ENCODE measurements at places on chromosomes 2 and 18.

GRCh38 chr2:215702116-215702902, 266.4 kb upstream of the FN1 start:
- no peak for DNase-seq

DNA sequence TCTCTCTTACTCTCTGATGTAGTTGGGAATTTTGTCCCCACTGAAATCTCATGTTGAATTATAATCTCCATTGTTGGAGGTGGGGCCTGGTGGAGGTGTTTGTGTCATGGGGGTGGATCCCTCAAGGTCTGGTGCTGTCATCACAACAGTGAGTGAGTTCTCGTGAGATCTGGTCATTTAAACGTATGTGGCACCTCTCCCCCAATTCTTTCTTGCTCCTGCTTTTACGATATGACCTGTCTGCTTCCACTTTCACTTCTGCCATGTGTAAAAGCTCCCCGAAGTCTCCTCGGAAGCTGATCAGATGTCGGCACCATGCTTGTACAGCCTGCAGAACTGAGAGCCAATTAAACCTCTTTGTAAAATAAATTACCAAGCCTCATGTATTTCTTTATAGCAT, 337.8 kb upstream of the CDH2 start:
- no peak for DNase-seq

- no peak for DNase-seq
These were observed 17.5 kb upstream of the EXOC6B start for GRCh38 chr2:72843301-72843700.

DNA sequence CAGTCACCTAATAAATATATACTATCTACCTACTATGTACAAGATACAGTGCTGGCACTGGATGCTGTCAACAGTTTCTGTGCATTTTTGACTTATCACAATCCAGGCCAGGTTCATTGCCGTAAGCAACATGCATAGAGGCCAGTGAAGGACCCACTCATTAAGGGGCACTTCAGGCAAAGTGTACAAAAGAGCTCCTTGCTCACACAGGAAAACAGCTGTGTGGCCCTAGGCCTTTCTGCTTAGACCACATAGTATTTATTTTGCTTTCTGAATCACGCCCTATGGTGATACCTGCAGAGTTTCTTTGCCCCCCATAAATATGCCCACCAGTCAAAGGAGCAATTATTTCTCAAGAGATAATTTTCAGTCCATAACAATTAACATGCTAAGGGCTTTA, 39.6 kb upstream of the STAT4 start:
- no peak for DNase-seq

GRCh38 chr18:12376034-12376753, 833 bp downstream of the AFG3L2 start:
- peak; percentile 19 for DNase-seq

- DNase-seq = no peak
These were observed 68.4 kb downstream of the MCFD2 start for GRCh38 chr2:46847185-46847710.

DNA sequence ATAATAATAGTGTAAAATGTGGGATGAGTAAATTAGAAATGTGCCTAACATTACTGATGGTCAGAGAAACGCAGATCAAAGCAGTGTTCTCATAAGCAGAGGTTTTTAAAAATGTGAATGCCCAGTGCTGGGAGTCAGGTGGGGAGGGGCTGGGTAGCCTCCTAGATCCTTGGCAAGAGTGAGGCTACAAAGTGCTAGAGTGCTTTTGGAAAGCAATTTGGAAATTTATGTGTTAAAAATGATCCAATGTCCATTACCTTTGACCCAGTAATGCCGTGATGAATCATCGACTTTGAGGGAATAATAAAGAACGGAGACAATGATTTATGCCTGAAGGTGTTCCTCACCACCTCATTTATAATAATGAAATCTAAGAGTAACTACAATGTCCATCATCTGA, 44.9 kb upstream of the TWIST2 start:
- DNase-seq = no peak

DNA sequence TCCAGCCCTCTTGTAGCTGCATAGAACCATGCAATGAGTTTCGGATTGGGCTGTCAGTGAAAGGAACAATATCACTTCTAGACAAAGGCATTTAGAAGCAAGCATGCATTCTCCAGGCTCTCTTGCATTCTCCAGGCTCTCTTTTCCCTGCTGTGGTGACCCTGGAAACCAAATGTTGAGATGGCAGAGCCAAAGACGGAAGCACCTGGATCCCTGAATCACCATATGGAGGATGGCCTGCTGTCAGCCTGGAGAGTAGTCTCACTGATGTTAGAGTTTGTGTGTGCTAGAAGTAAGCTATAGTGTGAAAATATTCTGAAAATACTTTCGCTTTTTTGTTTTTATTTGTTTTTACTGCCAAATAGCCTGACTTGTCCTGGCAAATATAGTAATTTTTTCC, 203.9 kb downstream of the C1D start:
- DNase-seq = no peak

DNA sequence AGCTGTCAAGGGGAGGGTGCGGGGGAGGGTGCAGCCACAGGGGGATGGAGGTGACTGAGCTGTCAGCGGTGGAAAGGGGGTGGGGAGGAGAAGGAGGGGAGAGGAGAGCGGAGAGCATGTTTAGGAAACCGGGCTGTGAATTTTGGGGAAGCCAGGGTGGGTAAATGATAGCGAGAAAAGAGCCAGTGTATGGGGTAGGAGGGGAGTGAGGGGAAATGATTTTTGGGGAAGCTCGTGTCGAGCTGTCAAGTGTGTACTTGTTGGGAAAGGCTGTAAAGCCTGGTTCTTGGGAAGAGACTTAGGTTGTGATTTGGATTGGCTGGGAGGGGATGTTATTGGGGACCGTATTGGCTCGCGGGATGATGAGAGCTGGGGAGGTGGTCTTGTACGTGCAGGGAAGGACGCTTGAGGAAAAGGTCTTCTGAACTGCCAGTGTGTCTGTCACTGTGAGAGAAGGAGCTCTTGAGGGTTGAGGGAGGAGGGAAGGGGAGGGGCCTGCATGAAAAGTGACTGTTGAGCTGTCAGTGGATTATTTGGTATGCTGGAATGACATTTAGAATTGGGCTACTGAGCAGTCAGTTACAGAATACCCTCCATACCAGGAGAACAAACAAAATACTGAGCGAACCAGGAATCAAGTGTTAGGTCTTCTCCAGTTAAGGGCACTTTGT, 1.0 kb downstream of the UBR3 start:
- DNase-seq = peak; percentile 50

DNA sequence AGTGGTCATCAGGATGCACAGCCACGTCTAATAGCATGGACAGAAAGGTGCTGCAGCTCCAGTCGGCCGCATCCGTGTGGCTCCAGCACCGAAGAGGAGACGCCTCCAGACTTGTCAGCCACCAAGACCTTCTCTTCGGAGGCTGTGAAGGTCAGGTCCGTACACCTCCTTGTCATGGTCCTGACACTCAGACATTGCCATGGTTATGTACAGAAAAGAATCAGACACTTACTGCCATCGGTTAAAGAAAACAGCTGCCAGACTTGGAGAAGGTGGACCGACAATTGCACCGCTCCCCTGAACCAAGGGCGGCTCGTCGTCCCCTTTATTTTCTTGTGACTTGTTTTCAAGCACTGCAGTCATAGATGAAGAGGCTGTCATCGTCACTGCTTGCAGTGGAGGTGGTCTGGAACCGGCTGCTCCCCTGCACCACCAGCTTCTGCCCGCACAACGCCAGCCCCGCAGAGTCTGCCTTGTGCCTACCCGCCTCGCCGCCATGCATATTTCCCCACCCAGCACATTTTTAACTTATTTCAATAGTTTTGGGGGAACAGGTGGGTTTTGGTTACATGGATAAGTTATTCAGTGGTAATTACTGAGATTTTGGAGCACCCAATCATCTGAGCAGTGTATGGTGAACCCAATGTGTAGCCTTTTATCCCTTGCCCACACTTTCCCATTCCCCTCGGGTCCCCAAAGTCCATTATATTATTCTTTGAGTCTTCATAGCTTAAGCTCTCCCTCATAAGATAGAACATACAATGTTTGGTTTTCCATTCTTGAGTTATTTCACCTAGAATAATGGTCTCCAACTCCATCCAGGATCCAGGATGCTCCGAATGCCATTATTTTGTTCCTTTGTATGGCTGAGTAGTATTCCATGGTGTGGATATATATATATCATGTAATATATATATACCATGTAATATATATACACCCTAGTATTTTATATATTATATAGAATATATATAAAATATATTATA, 18.1 kb downstream of the FBXO48 start:
- no peak for DNase-seq

- DNase-seq = no peak
These were observed 1347.2 kb upstream of the DDX18 start for GRCh38 chr2:116467243-116467642.

DNA sequence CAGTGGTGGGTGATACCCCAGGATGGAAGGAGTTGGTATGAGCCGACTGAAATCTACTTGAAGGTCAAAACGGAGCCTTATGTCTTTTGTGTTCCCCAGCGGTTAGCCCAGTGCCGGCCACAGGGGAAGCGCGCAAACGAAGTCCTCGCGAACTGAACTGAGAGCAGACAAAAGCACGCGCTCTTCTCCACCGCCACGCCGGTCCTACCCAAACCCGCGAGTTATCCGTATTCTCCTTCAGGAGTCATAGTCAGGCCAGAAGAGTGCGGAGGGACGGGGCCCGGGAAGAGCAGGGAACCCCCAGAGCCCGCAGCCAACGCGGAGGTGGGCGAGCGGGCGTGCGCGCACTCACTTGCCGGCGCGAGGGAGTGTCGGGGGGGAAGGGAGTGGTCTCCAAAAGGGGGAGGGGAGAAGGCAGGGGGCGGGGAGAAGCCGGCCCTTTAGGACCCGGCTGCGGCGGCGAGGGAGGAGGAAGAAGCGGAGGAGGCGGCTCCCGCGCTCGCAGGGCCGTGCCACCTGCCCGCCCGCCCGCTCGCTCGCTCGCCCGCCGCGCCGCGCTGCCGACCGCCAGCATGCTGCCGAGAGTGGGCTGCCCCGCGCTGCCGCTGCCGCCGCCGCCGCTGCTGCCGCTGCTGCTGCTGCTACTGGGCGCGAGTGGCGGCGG, at the start of gene IGFBP2:
Gene IGFBP2, plus strand, starts transcription at position 469 of the 664 bp plus-strand sequence. Its CDS starts 104 bp downstream, at position 573.
- no peak for DNase-seq

DNA sequence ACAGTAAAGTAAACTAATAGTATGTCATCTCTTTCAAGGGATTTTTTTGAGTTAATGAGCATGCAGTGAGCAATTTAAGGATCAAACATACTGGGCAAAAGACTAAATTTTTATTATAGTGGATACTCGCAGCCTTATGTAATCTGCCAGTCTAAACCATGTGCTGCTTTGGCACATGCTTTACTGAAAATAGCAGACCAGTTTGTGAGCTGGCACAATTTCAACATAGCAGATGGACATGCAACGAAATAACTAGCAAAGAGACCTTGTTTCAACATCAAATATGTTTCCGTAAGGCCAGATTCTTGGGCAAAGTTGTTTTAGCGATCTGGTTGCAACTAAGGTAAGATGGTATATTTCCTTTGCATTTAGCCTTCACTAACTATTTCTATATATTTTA, 807.3 kb downstream of the NR4A2 start:
- no peak for DNase-seq

- no peak for DNase-seq
These were observed 62.3 kb upstream of the FSIP2 start for GRCh38 chr2:185676316-185676715.

DNA sequence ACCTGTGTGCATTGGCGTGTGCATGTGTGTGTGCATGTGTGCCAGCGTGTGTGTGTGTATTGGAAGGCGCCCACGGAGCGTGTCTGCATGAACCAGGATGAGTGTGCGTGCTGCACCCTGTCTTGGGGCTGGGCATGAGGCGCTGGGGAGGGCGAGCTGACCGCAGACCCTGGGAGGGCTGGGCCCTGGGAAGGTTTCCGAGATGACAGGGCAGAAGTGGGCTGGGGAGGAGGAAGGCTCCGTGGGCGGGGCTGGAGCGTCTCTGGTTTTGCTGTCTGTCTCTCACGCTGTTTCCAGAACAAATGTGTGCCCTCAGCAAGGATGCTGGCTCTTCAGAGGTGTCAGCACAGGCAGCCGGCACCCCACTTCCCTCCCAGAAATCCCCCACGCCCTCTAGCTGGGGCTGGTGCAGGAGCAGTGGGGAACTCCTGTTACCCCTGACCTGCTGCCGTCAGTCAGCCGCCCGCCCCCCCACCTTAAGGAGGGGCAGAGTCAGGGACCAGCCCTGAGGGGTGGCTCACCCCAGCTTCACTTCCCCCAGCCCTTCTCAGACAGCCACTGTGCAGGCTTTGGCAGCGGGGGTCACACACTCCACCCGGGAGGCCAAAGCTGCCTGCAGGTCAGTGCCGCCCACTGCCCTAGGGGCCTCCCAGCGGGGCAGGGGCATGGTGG, at the start of gene GPR35:
Gene GPR35, plus strand, starts transcription at position 531 of the 672 bp plus-strand sequence. CDS start 4,473 bp downstream, outside the sequence.
- DNase-seq = peak; percentile 87

DNA sequence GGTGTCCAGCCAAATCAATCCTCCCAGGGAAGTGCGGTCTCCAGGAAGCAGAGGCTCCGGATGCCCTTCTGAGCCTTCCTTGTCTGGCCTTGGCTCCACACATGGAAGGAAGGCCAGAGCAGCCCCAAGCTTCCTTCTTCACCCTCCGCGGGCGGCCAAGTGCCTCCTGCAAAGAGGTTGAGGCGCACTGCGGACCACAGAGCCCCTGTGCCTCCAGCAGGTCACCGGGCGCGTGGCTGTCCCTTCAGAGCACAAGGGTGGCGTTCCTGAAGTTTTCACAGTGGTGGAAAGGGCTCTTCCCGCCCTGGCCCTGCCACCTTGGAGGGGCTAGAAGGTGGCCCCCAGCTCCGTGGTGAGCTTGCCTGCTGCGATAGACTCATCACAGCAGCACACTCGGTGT, 175.9 kb upstream of the RAB12 start:
- no peak for DNase-seq

DNA sequence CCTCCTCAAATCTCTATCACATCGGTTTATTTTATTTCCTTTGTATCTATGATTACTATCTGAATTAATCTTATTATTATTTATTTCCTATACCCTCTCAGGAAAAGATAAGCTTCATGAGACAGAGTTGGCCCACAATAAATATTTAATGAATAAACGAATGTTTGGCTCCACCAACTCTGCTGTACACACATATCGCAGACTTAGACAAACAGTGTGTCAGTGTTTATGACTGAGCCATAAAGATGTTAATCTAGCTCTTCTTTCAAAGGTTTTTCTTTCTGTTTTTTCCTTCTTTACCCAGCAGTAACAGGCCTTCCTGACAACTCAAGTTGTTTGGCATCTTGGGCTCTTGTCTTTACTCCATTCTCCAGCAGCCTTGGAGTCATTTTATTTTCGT, 329.5 kb downstream of the CDH2 start:
- DNase-seq = no peak

GRCh38 chr2:239775623-239776435, 249.3 kb downstream of the NDUFA10 start:
- no peak for DNase-seq

- no peak for DNase-seq
These were observed 544.3 kb downstream of the ZNF804A start for GRCh38 chr2:185142677-185143076.

DNA sequence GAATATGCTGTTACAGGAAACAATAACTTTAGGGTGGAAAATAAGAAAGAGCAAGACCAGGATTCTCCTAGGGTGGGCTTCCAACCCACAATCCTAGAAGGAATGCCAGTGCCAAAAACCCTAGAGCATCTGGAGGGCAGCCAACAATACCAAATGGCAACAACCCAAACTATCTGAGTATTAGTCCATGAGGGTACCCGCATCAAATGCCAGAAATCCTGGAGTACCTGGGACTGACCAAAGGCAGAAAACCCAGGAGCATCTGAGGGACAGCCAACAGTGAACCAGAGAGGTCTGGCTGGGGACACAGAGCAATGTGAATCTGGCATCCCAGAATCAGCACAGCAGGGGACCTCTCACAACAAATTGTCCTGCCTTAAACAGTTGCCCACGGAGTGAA, 126.3 kb downstream of the SCG2 start:
- DNase-seq = no peak

GRCh38 chr2:234203135-234203984, 152.9 kb downstream of the SPP2 start:
- no peak for DNase-seq

- DNase-seq = peak; percentile 50
These were observed 86.5 kb upstream of the EPB41L3 start for GRCh38 chr18:5630057-5630899.
